ENCODE measurements at places on chromosomes 11 and 22. TPM values are rescaled to one million over a fixed set of nuclear protein-coding genes. Genes with fewer than 3 reads are reported as not detected.

SYT13 gene
- total RNA-seq: 0.05 TPM

KCNJ11 gene
- total RNA-seq: 1.0 TPM

SLC22A12 gene
- total RNA-seq: not detected

MAML2 gene
- total RNA-seq: 20.0 TPM

RIC3 gene
- not detected for total RNA-seq

DNAJB13 gene
- total RNA-seq: not detected

B4GALNT4 gene
- 5.3 TPM for total RNA-seq

CLCF1 gene
- total RNA-seq: 6.2 TPM

C22orf23 gene
- total RNA-seq: 0.41 TPM

GP1BB gene
- 0.78 TPM for total RNA-seq

OR8G5 gene
- not detected for total RNA-seq

CSF2RB gene
- 3.6 TPM for total RNA-seq

APOA5 gene
- total RNA-seq: not detected

FIBP gene
- 158 TPM for total RNA-seq

NXPE1 gene
- not detected for total RNA-seq

WBP2NL gene
- total RNA-seq: 0.97 TPM

TSPAN32 gene
- total RNA-seq: not detected

Data from glomerular endothelial cell (primary cell).